ENCODE measurements at places on chromosomes 4 and X.

DNA sequence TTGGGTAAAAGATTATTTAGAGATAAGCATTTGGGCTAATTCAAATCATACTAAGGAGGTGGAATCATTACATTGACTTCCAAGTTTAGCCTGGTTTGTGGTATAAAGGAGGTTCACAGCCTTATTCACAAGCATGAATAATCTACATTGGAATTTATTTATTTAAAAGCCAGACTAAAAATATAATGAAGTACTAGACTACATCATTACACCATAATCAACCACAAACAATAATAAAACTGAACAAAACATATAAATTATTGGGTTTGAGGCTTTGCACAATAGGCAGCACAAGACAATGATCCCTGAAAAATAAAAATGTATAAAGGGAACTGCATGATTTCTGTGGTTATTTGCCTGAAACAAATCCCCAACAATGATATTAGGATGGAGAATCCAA lies 314.0 kb downstream of the GBA3 start:
- no peak for DNase-seq

DNA sequence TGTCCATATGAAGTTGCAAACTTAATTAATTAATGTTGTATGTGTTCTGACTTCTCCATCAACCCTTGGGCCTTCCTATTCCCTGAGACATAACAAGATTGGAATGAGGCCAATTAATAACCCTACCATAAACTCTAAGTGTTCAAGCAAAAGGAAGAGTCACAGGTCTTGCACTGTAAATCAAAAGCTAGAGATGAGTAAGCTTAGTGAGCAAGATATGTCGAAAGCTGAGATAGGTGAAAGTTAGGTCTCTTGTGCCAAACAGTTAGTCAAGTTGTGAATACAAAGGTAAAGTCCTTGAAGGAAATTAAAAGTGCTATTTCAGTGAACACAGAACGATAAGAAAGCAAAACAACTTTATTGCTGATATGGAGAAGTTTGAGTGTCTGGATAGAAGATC lies 58.2 kb upstream of the GPRIN3 start:
- DNase-seq, result no peak

DNA sequence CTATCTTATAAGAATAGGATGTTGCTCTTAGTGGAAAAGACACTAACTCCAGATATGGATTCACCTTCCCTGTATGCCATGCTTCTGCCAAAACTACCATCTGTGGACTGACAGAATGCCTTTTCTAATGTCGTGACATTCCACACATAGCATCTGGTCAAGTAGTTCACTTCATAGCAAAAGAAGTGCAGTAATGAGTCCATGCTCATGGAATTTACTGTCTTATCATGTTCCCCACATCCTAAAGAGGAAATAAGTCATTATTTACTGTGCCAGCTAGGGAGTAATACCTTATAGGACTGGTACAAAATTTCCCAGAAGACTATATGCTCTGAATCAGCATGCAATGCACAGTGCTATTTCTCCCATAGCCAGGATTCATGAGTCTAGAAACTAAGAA lies 562.4 kb downstream of the TLL1 start:
- DNase-seq, result no peak

DNA sequence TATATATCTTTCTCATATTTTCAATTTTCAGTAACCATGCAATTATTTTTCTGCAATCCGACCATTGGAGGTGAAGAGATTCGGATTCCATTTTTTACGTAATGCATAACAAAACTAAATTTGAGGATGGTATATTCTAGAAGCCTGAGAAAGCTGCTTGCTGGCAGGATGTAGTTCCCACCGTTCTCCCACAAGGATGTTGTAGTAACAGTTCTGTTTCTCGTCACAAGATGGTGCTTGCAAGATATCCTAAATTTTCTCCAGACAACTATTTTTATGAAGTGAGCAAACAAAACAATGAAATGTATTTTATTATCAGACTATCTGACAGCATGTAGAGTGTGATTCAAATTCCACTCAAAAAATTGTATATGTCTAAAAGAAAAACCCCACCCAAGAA lies 10.7 kb downstream of the PWWP3B start:
- no peak for DNase-seq

- DNase-seq, result no peak
Observed at GRCh38 chr4:107629318-107629717, 90.7 kb downstream of the PAPSS1 start.

- no peak for DNase-seq
Observed at GRCh38 chrX:153726286-153727122, 1.8 kb downstream of the ABCD1 start.

DNA sequence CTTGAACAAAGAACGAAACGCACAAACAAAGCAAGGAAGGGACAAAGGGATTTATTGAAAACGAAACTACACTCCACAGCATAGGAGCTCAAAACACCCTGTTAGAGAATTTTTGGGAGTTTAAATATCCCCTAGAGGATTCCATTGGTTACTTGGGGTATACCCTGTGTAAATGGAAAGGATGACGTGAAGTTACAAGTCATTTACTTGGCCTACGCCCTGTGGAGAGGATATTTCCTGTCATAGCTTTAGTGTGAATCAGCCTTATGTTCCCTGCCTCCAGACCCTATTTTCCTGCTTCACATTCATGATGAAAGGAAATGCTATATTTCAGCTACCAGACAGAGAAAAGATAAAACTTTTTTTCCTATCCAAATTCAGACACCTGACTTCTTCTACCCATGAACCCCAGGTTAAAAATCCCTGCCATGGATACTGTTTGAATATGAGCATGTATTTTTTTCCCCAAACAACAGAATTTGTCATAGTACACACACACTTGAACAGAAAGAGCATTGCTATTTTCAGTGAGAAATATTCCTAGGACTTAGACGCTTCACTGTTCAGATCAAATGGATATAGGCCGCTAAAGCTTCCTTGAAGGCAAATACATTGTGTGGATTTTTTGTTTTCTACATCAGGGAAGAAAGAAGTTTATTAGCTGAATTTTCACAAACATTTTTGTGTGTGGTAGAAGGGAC lies 20.4 kb downstream of the PIN4 start:
- DNase-seq, result no peak

DNA sequence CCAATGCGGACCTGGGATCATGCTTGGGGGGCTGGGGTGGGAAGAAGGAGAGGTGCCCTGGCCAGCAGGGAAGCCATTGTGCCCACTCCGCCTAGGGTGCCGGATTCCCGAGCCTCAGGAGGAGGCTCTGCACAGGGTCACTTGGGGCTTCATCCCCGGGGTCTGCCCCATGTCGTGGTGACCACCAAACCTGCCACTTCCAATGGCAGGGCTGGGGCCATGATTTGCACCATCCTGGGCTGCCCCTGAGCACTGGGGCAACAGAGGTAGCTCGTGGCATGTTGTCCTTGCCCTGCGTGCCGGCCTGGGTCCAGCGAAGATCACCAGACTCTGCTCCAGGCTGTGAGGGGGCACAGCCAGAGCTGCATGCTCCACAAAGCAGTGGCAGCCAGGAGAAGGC lies 71.4 kb upstream of the DCAF12L2 start:
- DNase-seq, result no peak

DNA sequence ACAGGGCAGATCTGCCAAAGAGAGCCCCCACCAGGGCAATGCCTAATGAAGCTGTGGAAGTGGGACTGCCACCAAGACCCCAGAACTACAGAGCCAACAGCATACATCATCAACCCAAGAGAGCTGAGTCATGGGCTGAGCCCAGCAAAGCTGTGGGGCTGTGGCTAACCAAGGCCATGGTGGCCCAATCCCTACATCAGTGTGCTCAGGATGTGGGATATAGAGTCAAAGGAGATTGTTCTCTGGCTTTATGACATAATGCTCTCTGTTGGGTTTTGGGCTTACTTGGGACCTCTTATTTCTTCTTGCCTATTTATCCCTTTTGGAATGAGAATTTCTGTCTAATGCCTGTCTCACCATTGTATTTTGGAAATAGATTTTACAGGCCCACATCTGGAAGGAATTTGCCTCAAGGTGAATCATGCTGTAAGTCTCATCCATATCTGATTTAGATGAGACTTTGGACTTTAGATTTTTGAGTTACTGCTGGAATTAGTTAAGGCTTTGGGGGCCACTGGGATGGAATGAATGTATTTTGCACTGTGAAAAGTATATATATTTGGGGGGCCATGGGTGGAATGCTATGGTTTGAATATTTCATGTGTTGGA lies 5.4 kb upstream of the PRDM5 start:
- DNase-seq, result no peak

- DNase-seq, result no peak
Observed at GRCh38 chrX:19624739-19625138, 109.4 kb upstream of the MAP3K15 start.

GRCh38 chr4:14188214-14188613 lies 560.7 kb upstream of the BOD1L1 start:
- DNase-seq, result no peak

DNA sequence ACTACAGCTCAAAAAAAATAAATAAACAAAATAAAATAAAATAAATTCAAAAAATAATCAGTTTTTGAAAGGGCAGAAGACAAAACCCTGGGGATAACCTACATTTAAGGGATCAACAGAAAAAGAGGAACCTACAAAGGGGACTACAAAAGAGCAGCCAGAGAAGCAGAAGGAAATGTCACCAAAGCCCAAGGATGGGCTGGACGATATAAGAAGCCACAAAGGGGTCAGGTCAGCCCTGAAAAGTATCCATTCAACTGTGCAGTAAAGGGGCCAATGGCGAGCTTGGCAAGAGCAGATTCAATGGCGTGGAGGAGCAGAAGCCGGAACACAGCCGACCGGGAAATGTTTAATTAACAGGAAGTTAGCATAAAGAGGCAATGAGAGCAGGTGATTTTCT lies 16.9 kb downstream of the ACOT9 start:
- no peak for DNase-seq

DNA sequence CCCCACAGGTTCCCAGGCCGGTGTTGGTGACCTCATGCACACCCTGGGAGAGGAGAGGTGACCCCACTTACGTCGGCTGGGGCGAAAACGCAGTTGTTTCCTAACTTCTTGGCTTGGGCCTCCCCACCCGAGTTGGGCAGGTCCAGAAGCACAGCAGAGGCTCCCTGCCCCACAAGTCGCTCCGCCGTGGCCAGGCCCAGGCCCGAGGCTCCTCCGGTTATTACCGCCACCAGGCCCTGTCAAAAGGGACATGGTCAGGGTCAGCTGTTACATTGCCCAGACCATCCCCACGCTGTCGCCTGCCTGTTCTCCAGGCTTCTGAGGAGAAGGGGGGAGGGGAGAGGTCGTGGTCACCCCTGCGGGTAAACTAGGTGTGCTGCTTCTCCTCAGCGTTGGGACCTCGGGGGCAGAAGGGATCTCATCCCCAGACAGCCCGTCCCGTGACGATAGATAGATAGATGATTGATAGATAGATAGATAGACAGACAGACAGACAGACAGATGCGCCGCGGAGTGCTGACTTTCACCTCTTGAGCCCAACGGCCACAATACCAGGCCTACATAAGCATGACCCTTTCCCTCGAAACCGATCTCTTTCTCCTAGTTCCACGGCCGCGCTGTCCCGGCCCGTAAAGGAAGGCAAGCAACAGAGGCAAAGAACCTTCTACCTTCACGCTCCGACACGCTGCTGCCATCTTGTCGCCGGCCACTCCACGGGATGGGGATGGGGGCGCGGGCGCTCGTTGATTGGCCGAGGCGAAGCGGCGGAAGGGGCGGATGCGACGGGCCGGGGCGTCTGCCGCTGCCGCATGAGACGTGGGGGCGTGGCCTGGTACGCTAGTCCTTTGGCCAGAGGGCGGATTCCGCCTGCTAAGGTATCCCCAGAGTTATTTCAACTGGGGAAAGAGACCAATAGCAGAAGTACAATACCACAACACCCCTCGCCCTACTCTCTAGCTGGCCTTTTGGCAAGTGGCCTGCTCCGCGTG lies at the start of gene HSD17B10:
Gene HSD17B10, minus strand, starts transcription at position 720 of the 989 bp plus-strand sequence. Its CDS starts 25 bp downstream, at position 695.
- peak; percentile 20 for DNase-seq

- DNase-seq, result no peak
Observed at GRCh38 chr4:73139991-73140390, 70.5 kb upstream of the COX18 start.

DNA sequence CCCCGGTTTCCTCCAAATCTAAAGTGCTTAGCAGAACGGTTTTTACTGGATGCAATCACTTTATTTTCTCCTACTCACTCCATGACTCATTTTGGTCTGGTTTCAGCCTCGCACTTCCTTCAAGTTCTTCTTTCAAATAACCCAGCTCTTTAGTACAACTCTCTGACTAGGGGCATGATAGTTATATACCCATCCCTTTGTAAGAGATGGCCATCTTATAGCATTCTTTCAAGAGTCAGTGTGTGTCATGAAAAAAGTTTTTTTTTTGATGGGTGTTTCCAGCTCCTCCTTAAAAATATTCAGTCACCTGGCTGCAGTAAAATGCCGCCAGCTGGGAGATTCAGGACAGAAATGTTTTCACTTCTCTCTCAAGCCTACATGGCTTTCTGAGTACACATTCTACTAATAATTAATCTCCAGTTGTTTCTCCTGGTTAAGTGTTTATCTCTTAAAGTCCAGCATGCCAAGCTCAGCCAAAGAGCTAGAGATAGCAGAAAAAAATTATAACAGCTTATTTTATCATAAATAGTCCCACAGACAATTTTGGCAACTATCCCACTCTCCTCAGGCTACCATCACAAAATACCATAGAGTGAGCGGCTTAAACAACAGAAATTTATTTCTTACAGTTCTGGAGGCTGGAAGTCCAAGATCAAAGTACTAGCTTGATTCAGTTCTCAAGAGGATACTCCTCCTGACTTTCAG lies 139.3 kb downstream of the GASK1B start:
- no peak for DNase-seq

GRCh38 chr4:66949419-66949818 lies 595.9 kb downstream of the CENPC start:
- DNase-seq, result no peak

DNA sequence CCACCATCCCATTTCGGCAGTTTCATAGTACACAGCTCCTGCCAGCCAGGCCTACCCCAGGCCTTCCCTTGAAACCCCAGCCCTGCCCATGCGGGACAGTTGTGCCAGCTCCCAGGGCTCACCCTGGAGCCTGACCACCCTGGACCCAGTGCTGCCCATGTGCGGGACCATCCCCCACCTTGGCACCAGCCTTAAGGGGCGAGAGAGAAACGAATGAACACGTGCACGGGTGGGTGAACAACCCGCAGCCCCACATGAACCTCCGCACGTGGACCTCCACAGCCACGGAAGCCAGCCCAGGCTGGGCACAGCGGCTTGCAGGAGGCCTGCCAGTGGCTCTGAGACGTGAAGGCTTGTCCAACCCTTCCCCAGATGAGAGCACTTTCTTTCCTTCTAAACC lies 76.0 kb upstream of the MXD4 start:
- no peak for DNase-seq

GRCh38 chrX:11446336-11446735 lies 153.1 kb downstream of the AMELX start:
- DNase-seq, result no peak

GRCh38 chr4:90118527-90119195 lies 8.5 kb upstream of the CCSER1 start:
- DNase-seq, result no peak
